Activated T-cell treated with anti-CD3 and anti-CD28 coated beads for 4 hours (primary cell): ENCODE measurements at places on chromosomes 12 and 14.

GRCh38 chr12:57237932-57238853 is 8.7 kb downstream of the SHMT2 start:
- DNase-seq = no peak

DNA sequence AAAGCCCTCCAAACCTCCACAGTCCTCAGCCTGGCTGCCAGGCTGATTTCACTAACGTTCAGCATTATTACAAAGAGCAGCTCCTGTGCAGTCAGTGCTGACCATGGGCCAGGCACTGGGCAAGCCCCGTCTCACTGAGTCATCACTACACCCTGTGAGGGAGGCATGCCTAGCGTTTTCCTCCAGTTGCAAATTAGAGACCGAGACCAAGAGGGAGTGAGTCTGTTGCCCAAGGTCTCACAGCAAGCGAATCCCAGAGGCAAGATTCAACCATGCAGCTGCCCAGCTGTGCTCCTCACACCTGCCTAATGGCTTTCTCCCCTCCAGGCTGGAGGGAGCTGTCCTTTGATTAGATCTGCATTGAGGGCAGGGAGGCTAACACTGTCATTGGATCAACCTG is 229.3 kb upstream of the LHX5 start:
- DNase-seq = no peak

DNA sequence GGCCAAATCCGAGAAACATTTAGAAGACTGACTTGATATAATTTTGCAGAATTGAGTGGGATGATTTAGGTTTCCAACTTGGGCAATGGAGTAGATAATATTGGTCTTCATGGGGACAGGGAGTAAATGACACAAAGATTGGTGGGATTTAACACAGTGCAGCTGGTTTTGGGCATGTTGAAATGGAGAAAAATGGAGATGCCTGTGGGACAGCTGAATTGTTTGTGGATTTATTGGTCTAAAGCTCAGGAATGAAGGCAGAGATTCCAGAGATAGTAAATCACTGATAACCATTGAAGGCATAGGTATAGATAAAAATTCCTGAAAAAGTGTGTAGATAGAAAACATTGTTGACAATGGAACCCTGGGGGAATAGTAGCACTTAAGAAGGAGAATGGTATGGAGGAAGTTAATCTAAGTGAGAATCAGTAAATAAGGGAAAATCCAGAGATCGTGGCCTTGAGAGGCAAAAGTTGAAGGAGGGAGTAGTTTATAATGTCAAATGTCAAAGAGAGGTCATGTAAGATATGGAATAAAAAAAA is 120.9 kb upstream of the ATP2B1 start:
- DNase-seq = no peak

DNA sequence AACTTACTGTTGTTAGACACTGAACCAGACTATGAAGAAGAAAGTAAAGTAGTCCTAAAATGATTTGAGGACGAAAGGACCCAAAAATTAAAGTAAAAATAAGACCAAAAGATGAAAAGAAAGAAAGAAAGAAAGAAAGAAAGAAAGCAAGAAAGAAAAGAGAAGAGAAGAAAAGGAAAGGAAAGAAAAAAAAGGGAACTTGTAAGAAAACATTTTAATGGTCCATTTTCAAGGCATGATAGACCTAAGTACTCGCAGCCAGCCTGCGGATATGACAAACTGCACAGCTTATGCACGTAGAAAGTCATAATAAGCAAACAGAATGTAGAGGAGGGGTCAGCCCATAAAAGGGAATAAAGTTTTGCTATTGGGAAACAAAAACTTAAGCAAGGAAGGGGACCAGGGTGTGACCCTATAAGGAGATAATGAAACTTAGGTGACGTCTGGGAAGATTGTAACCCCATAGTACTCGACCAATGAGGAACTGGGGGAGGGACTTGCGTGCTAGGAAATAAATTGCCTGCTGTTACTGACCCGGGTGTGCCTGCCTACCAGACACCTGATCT is 59.7 kb downstream of the APOBEC1 start:
- DNase-seq = no peak

DNA sequence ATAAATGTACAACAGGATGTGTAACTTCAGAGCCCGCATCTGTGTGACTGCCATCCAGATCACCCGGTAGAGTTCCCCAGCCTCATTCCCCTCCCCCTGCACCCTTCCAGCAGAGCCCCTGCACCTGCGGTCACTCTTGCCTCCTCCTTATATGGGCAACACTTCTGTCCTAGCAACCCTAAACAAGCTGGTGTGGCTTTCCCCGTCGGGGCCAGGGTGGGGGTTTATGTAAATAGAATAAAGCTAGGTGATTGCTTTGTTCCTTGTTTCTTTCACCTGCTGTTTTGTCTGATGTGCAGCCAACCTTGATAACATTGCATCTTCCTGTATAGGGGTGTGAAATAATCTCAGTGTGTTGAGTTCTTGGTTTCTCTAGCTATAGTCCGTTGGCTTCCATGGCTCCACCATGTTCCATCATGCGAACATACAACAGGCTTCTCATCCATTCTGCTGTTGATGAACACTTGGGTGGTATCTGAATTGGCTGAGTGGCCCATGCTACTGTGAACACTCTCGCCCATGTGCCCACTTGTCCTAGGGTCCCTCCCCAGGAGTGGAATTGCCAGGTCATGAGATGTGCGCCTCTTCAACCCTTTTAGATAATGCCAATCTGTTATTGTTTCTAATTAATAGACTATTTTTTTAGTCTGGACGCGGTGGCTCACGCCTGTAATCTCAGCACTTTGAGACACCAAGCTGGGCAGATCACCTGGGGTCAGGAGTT is 102.2 kb downstream of the KIF26A start:
- no peak for DNase-seq

DNA sequence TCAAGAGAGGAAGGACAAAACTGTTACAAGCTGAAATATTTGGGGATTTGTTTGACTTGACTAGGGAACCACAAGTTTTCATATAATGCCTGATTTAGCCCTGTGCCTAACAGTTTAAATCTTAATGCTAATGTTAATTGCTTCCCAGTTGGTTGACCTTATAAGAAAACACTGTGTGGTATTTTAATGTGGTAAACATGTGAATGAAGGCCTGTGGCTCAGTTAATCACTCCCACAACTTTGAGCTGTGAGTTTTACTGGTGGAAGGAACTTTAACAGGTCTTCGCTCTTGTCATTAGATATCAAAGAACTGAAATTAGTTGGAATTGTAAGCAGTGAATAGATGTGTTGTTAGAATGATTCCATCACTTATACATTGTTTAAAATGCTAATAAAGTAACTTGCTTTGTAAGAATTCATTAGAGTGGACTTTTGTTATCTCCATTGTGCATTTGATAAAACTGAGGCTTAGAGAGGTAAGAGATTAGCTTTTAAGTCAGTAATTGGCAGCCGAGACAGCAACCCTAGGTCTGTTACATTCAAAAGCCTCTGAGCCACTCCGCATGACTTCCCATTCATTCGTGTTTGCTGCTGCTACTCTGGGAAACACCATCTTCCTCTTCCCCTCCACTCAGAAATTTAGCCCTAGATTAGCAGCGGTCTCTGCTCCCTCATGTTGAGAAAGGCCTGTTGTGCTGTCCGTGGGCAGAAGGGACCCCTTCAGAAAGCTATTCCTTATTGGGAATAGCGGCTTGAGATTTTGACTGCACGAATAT is 1.0 kb upstream of the TBK1 start:
- DNase-seq = no peak

DNA sequence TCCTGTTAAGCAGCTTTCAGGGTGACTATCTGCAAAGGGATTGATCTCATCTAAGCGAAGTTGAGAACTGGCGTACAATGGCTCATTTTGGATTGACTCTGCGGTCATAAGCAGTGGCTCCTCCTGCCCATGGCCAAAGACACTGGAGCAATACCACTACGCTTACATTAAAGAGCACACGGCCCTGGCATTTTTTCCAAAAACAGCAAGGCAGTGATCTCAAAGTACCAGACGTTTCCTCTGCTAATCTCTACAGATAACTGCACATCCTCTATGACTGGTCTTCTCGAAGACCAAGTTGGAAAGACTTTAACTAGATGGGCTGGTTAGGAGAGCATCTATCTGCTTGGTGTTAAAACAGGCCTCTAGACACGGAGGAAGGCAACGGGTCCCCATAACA is 2.7 kb downstream of the PITPNM2 start:
- no peak for DNase-seq

DNA sequence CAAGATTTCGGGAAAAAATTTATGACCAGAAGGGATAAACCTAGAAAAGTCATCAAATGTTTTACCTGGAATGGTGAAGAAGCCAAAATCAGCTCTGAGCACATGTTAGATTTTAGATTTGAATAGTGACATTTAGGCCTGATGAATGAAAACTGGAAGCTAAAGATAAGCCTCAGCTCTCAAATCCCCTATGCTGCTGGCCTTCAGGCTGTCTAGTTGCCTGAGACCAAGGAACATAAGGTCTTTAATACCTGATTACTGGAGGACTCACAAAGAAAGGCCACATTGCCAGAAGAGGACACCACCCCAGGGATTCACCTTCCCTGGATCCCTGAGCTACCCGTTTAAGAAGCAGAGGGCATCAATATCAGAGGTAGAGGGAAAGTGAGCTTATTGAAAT is 56.6 kb downstream of the BCL2L14 start:
- DNase-seq = no peak

- no peak for DNase-seq
These were observed 696.8 kb upstream of the LRFN5 start for GRCh38 chr14:40909906-40910305.

GRCh38 chr14:99619835-99620834 is 16.1 kb upstream of the CCDC85C start:
- DNase-seq = no peak
